ENCODE measurements at places on chromosomes 3 and 15.

- no peak for DNase-seq
These were observed 25.3 kb downstream of the SEMA5B start for GRCh38 chr3:123002100-123002748.

DNA sequence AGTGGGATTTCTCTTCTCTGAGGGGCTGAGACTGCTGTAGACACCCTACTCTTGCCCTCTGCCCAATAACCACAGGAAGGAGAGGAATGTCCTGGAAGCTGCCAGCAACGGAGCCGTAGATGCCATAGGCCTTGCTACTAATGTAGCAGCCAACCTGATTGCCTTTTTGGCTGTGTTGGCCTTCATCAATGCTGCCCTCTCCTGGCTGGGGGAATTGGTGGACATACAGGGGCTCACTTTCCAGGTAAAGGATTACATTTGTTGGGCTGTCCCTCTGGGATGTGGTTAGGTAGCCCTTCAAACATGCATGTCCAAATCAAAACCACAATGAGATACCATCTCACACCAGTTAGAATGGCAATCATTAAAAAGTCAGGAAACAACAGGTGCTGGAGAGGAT is 16.1 kb downstream of the SLC28A2 start:
- no peak for DNase-seq

- no peak for DNase-seq
These were observed 66.3 kb downstream of the CCR1 start for GRCh38 chr3:46141813-46142212.

- peak; percentile 19 for DNase-seq
These were observed 57.5 kb upstream of the HERC1 start for GRCh38 chr15:63891079-63891767.

DNA sequence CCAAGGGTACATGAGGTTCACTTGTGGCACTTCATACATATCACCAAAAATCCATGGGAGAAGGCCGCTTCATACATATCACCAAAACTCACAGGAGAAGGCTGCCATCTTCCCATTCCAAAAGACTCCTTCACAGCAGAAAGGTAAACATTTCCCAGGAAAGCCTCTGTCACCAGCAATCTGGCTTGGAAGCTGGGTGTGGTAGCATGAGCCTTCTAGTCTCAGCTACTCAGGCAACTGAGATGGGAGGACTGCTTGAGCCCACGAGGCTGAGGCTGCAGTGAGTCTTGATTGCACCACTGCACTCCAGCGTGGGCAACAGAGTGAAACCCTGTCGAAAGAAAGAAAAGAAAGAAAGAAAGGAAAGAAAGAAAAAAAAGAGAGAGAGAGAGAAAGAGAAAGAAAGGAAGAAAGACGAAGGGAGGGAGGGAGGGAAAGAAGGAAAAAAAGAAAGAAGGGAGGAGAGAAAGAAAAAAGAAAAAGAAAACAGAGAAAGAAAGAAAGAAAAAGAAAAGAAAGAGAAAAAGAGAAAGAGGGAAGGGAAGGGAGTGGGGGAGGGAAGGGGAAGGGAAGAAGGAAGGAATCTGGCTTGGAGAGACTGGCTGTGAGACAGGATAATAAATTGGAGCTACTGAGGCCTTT is 7.2 kb downstream of the LRIG1 start:
- no peak for DNase-seq

DNA sequence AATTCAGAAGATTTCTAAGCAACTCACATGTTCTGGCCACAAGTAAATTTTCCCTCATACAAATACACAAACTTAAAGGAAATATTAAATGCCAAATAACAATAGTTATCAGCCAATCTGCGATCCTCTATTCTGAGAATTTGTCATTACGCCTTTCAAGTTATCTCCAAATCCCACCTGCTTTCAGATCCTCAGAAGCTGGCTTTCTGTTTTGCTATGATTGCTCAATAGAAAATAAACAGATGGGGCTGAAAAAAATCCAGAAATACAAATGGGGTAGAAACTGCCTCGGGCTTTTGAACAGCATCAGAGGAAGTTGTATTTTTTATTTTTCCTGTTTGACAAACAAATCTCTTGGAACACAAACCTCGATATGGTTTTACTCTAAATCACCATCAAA is 74.0 kb upstream of the CNTN4 start:
- no peak for DNase-seq

DNA sequence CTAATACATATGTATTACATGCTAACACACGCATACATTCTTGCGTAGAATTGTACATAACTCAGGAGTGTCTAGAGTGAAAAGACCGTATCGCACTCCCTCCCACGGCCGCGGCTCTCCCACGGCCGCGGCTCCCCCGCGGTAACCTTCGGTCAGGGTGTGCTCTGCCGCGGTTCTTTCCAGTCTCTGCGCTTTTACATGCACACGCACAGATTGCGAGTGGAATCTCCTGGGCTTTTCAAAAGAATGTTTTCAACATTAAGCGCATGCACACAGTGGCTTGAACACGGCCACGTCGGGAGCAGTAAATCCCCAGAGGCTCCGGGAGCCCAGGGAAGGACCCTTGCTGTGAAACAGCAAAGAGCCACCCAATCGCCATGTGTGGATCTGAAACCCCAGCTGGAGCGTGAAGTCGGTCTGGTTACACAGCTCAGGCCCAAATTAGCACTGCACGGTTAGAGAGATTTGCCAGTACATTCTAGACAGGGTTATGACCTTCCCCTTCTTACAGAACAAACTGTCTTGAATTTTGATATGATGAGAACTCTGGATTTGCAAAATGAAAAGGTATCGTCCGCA is 805 bp upstream of the RGMA start:
- no peak for DNase-seq

DNA sequence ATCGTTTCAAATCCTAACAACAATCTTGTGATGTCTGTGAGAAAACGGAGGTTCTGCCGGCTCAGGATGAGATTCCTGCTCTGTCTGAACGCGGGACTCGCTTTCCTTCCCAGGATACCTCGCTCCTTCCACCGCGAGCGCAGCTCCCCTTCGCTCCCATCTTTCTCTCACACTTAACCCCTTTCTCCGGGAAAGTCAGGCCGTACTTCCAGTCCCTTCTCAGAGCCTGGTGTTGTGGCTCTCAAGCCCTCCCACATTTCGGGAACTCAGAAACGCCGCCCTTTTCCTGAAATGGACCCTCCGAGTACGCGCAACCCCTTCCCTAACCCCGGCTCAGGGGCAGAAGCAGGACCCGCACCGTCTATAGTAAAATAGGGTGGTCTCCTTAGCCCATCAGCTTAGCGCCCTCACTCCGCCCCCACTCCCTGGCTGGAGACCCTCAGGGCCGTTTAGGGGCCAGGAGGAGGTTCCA is 378 bp upstream of the FEM1B start:
- DNase-seq: no peak

- DNase-seq: no peak
These were observed 50.7 kb downstream of the ADAMTS17 start for GRCh38 chr15:100291106-100291505.

DNA sequence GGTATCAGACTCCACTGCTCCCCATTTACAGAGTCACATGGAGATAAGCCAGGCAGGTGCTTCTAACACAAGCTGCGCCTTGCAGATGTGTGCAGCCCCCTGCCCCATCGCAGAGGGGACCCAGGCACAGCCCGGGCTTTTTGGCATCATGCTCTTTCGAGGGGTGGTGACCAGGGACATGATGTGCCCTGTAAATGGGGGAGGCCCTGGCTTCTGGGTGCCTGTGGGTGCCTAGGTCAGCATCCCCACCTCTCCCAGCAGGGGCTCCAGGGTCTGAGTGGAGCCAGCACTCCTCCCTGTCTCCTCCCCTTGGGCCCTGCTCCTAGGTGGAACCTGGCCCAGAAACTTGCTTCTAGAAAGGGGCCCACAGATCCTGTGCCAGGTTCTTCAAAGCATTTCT is 15.2 kb downstream of the TRPM1 start:
- DNase-seq: no peak

All from activated CD8-positive, alpha-beta memory T cell treated with anti-CD3 and anti-CD28 coated beads for 1 hour (primary cell).